Sigmoid colon (tissue), 7 donors: ENCODE measurements at places on chromosomes 6 and 20. TPM values are rescaled to one million over a fixed set of nuclear protein-coding genes. Genes with fewer than 3 reads are reported as not detected.
A peak's percentile ranks its signal among the peaks of the same experiment; 100 is the strongest.

- no peaks in the 10 kb centered on the region for H3K36me3 ChIP-seq
- peaks cover 31% of the 10 kb centered on the region for H3K4me1 ChIP-seq
- H3K27ac ChIP-seq = peak overlapping the region; percentile 48
- peaks cover 8% of the 10 kb centered on the region for H3K27me3 ChIP-seq
These were observed 139.7 kb downstream of the SOBP start for GRCh38 chr6:107629548-107630129.

Gene CNR1
- 23.5 TPM for total RNA-seq

DNA sequence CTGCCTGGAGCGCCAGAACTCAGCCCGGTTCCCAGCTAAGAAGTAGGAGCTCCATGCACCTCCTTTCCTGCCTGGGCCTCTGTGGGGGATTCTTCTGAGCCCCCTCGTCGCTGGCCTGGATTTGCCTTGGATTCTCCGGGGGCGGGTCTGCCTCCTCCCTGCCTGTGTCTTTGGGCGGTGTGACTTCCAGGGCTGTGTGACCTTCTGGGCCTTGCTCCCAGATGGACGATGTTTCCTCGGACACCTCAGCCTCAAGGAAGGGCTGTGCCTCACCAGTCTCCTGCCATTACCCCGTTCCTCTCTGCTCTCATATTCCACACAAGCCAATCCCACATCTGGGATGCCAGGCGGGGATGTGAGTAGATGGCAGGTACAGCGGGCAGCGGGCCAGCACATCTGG is 76.8 kb downstream of the ERMARD start:
- no peak overlapping the region for H3K27ac ChIP-seq
- no peaks in the 10 kb centered on the region for H3K36me3 ChIP-seq
- no peak for DNase-seq
- H3K4me3 ChIP-seq = no peak overlapping the region
- H3K27me3 ChIP-seq = no peaks in the 10 kb centered on the region

DNA sequence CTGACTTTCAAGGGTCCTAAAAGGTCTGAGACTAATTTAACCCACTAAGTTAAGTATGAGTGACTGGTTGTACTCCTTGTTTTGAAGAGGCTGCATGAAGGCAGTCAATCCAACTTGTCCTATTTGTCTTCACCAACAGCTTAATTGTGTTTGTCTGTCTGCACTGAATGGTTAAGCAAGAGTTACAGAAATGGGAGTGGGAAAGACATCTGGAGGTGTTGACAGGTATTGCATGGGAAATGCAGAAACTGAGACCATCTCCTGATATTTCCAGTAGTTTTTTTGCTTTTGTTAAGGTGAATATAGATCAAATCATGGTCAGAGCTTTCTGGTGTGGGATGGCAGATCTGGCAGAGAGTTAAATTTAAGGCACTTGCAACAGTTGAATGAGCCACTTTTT is 6.5 kb downstream of the FUT9 start:
- no peak overlapping the region for H3K4me3 ChIP-seq
- no peaks in the 10 kb centered on the region for H3K36me3 ChIP-seq
- no peak for DNase-seq
- no peak overlapping the region for H3K27ac ChIP-seq
- no peaks in the 10 kb centered on the region for H3K4me1 ChIP-seq

- no peaks in the 10 kb centered on the region for H3K36me3 ChIP-seq
- H3K27ac ChIP-seq = no peak overlapping the region
- H3K27me3 ChIP-seq = no peaks in the 10 kb centered on the region
- no peak overlapping the region for H3K4me3 ChIP-seq
These were observed 134.8 kb downstream of the PXDC1 start for GRCh38 chr6:3616565-3617176.

DNA sequence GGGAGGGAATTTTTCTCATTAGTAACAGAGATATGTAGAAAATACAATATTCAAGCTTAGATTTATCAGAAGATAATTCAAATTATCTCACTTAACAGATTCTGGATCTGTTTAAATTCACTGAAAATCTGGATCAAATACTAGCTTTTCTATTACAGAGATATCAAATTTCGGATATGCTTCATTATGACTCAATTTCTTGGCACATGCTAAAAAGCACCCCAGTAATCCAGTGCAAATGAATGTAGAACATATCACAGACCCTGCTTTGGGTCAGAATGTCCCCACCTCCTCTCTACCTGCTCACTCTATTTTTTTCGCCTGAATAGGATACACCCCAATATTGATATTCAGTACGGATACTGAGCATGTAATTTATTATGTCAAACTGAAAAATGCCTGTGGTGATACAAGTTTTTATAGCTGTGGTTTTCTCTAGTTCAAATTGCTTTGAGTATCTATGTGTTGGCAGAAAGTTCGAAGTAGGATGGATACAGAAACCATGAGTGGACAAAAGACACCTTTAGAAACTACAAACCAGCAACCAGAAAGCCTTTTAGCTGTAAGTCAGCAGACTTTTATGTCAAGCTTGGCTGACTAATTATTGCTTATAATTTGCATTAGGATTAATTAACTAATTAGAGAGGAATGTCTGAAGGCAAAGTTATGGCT is 290.0 kb downstream of the TFAP2B start:
- no peak for DNase-seq
- no peaks in the 10 kb centered on the region for H3K36me3 ChIP-seq
- H3K4me3 ChIP-seq = no peak overlapping the region
- no peaks in the 10 kb centered on the region for H3K27me3 ChIP-seq
- H3K27ac ChIP-seq = no peak overlapping the region

GRCh38 chr6:108157234-108157980 is 8.4 kb upstream of the NR2E1 start:
- no peak overlapping the region for H3K4me3 ChIP-seq
- H3K36me3 ChIP-seq = no peaks in the 10 kb centered on the region
- DNase-seq = no peak
- H3K27ac ChIP-seq = no peak overlapping the region
- H3K27me3 ChIP-seq = peaks cover 100% of the 10 kb centered on the region

- H3K27me3 ChIP-seq = no peaks in the 10 kb centered on the region
- H3K36me3 ChIP-seq = no peaks in the 10 kb centered on the region
- H3K27ac ChIP-seq = no peak overlapping the region
- H3K4me3 ChIP-seq = no peak overlapping the region
- DNase-seq = no peak
These were observed 18.4 kb upstream of the LOC128125822 start for GRCh38 chr6:63553900-63554299.

GRCh38 chr20:12211361-12211760 is 293.7 kb downstream of the BTBD3 start:
- no peak for DNase-seq
- no peaks in the 10 kb centered on the region for H3K4me1 ChIP-seq
- H3K36me3 ChIP-seq = no peaks in the 10 kb centered on the region
- H3K4me3 ChIP-seq = no peak overlapping the region

DNA sequence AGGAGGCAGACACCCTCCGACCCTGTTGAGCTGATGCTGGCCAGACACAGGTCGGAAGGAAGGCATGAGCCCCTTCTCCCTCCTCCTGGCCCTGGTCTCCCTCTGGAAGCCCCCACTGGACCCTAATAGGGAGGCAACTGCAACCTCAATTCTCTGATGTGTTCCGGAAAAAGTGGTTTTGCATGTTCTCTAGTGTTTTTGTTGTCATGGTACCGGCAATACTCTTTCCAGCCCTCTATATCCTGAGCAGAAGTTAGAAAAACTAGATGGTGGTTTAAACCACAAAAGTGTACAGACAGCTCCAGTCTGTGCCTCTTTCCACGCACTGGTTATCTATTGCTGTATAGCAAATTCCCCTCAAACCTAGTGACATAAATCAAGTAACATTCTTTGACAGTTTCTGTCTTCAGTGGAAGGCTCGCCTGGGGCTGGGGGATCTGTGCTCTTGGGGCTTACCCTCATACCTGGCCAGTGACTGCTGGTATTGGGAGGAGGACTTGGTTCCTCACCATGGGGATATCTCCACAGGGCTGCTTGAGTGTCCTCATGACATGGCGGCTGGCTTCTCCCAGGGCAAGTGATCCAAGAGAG is 37.0 kb downstream of the SYTL3 start:
- H3K4me3 ChIP-seq = no peak overlapping the region
- H3K27ac ChIP-seq = no peak overlapping the region
- no peaks in the 10 kb centered on the region for H3K27me3 ChIP-seq
- peaks cover 22% of the 10 kb centered on the region for H3K4me1 ChIP-seq
- no peaks in the 10 kb centered on the region for H3K36me3 ChIP-seq

GRCh38 chr20:50145566-50145965 is 8.0 kb downstream of the PEDS1 start:
- DNase-seq = no peak
- peak overlapping the region; percentile 59 for H3K27ac ChIP-seq
- no peak overlapping the region for H3K4me3 ChIP-seq

DNA sequence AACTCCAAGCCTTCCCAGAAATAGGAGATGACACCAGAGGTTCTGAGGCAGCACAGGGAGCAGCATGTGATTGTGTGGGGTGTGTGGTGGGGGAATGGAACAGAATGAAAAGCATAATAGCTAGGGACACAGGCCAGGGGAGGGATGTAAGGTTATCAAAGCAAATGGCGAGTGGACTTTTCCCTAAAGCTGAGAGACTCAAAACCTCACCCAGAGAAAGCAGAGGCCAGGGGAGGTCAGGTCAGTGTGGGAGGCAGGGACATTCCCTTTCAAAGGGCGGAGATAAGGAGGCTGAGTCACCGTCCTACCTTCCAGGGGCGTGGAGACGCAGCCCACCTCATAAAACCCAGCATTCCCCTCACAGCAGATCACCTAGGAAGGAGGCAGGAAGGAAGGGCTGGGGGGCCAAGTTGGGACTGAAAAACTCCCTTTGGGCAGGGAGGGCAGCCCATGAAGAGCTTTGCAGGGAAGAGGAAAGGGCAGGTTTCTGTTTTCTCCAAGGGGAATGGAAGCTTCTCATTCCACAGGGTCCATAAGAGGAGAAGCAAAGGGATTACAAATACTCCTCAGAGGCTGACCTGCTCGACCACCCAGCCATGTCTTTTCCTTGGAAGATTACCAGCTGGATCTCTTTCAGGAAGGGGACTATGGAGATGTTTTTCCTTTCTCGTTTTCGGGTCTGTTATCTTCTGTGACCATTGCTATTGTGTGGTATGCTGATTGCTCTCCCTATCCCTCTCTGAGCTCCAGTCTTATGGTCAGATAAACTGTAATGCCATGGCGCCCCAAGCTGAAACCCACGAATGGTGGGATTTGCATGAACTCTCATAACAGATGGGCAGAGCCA is 9.6 kb upstream of the LY6G5C start:
- H3K36me3 ChIP-seq = peaks cover 77% of the 10 kb centered on the region
- H3K27me3 ChIP-seq = no peaks in the 10 kb centered on the region
- no peak overlapping the region for H3K27ac ChIP-seq
- no peak for DNase-seq
- H3K4me1 ChIP-seq = no peaks in the 10 kb centered on the region

DNA sequence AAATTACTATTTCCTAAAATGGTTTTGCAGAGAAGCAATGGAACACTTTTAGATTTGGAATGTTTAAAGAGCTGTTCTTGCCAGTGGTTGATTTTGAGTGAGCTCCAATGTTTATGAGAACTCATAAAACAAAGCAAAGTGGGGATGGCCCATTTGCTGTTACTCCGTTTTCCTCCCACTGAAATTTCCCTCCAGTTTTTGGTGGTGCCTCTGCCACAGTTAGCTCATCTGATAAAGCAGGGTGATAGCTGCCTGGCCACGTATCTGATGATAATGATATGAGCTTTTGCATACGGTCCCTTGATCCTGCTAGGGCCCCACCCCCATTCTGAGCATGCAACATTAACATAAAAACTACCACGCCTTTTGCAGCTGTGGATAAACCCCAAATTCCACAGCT is 10.4 kb downstream of the CD83 start:
- DNase-seq = no peak
- no peak overlapping the region for H3K27ac ChIP-seq
- peaks cover 11% of the 10 kb centered on the region for H3K4me1 ChIP-seq
- H3K4me3 ChIP-seq = no peak overlapping the region
- H3K27me3 ChIP-seq = no peaks in the 10 kb centered on the region
- no peaks in the 10 kb centered on the region for H3K36me3 ChIP-seq

DNA sequence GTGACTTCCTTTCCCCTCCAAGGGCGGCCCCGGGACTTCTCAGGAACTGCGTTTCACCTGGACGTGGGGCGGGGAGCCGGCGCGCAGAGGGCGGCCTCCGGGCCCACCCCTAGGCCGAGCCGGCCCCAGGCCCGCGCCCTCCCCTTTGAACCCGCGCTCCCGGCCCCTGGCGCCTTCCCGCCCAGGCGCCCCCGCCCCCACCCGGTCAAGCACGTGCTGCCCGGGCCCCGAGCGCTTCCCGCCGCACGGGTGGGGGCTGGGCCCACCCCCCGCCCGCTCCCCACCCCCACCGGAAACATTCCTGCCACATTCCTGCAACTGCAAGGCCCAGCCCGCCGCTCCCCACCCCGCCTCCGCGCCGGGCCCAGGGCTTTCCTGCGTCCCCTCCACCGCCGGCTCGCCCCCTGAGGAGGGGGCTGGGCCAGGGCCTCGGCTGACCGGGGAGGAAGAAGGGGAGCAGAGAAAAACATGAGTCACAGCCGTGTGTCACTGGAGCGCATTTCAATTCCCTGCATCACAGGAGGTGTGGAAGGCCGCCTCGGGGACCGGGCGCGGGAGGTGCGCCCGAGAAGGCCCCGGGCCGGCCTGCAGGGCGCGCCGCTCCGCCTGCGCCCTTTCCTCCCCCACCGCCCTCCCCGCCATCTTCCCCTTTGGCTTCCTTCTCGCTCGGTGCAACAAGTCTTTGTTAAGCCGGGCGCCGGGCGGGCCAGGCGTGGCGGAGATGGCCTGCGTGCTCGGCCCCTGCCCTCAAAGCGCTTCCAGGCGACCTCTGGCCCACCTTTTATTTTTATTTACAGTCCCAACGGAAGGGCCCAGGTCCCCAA is 1.2 kb upstream of the HMGA1 start:
- DNase-seq = peak; percentile 78
- H3K36me3 ChIP-seq = no peaks in the 10 kb centered on the region
- no peak overlapping the region for H3K4me3 ChIP-seq
- H3K27me3 ChIP-seq = no peaks in the 10 kb centered on the region

DNA sequence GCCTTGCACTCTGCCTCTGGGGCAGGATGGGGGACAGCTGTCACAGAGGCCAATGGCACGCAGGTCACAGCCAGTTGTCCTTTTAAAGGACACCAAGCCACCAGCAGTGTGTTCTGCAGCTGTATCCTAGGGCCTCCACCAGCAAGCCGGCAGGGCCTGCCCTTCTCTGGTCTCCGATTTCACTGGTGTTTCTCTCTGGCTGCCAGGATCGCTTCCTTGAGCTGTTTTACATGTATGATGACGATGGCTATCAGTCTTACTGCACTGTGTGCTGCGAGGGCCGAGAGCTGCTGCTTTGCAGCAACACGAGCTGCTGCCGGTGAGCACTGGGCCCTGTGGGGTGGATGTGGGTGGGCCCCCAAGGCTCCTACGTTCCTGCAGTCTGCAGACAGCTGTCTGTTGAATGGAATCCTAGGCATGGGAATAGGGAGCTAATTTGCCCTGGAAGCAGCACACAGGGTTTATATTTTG is 22.7 kb upstream of the MAPRE1 start:
- no peak for DNase-seq
- no peaks in the 10 kb centered on the region for H3K4me1 ChIP-seq
- no peak overlapping the region for H3K27ac ChIP-seq
- H3K4me3 ChIP-seq = no peak overlapping the region
